Caco-2 (cell line): ENCODE measurements at places on chromosomes 13 and 19.

DNA sequence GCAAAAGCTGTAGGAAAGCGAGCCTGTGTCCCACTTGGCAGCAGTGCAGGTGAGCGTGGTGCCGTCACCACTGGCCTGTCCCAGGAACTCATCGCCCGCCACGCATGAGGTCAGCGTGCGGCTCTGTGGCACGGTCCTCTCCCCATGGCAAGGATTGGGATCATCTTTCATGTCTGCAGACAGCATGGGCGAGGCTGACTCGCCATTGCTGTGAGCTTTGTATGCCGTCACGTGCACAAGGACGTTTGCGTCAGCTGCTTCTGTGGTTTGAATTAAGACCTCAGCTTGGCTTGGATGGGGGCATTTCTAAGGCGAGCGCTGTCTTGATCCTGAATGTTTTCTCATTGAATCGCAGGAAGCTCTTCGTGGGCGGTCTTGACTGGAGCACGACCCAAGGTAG is 9.8 kb downstream of the DAZAP1 start:
- DNase-seq = no peak

DNA sequence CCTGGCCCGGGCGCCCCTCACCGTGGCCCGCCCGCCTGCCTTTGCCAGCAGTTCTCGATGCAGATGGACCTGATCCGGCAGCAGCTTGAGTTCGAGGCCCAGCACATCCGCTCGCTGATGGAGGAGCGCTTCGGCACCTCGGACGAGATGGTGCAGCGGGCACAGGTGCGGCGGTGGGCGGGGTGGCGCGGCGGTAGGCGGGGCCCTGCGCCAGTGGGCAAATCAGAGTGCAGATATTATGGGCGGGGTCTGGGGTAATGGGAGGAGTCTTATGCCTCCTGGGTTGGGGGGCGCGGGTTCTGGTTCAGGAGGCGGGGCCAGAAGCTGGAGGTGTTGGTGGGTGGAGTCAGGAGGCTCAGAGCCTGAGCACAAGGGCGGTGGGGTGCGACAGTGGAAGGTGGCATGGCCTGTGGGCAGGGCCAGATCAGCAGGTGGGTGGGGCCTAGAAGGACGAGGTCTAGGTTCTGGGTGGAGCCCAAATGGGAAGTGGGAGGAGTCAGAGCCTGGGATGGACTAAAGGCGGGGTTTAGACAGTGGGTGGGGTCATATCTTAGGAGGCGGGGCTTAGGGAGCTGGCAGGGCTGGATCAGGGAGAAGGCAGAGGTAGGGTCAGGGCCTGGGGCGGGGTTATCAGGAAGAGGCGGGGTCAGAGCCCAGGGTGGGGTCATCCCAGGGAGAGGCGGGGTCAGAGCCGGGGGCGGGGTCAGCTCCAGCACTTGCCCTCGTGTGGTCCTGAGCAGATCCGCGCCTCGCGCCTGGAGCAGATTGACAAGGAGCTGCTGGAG is 5.6 kb downstream of the APC2 start:
- DNase-seq = peak; percentile 74

DNA sequence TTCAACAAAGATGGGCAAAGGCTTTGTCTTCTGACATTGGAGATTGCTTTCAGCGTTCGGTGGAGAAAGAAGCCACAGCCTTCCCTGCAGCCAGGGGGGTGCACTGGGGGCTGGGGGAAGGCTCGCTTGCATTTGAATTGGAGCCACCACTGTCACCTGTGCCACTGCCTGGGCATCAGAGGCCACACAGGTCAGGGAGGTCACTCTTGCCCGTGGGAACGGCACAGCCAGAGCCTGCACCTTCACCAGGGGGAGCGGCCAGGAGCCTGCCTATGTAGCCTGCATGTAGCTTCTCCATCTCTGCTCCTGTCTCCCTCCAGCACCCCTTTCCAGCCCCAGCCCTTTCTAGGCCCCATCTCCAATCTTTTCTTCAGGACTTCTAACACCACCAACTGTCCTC is 43.7 kb upstream of the KCTD15 start:
- DNase-seq = no peak

- DNase-seq = no peak
Observed at GRCh38 chr19:49514151-49514550, 1.7 kb downstream of the FCGRT start.

- DNase-seq = no peak
Observed at GRCh38 chr19:53874606-53874990, 6.9 kb downstream of the MYADM start.

GRCh38 chr13:23969647-23970046 is 72.3 kb upstream of the C1QTNF9B start:
- DNase-seq = peak; percentile 92

DNA sequence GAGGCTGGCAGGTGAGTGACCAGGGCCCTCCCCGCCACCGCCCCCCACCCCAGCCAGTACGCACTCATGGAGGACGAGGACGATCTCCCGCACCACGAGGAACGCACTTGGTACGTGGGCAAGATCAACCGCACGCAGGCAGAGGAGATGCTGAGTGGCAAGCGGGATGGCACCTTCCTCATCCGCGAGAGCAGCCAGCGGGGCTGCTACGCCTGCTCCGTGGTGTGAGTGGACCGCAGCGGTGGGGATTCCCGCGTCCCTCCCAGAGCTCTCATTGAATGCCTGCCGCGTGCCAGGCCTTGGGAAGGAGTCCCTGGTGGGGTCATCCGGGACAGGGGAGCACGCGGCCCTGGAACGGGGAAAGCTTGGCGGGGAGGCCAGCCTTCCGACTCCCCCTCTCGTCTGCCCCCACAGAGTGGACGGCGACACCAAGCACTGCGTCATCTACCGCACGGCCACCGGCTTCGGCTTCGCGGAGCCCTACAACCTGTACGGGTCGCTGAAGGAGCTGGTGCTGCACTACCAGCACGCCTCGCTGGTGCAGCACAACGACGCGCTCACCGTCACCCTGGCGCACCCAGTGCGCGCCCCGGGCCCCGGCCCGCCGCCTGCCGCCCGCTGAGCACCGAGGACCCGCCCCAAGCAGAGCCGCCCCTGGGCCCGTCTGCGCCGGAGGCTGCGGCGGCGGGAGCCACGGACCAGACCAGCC is 4.8 kb upstream of the IFI30 start:
- no peak for DNase-seq

- no peak for DNase-seq
Observed at GRCh38 chr13:91630946-91631345, 232.5 kb downstream of the GPC5 start.

GRCh38 chr13:72384186-72384823 is 343.1 kb downstream of the MZT1 start:
- no peak for DNase-seq

DNA sequence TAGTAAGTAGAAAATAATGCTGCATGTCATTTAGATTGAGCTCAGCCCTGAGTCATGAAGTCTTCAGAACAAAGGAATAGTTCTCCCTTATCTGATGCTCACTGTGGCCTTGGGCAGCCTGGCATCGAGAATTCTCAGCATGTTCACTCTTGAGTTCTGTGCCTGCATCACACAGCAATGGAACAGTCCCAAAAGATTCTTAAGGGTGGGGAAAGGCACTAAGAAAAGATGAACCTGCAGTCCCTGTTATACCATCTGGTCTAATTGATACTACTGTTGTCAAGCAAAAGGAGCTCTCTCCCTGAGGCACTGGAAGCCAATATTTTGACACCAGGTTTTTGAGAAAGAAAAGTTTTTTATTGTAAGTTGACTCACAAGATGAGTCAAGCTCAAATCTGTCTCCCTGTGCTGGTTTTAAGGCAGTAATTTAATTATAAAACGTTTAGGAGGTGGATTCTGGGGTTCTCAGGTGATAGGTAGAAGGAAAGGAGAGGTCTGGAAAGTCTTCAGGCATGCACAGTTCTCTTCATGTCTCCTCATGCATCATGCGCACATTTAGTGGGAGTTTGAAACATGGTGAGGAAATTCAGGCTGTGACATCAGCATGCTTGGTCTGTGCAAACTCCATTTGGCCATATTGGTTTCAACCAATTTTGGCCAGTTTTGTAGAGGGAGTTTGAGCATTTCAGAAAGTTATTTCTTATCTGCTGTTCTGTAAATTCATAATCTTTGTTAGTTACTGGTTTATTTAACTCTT is 38.1 kb upstream of the ZNF766 start:
- DNase-seq = no peak

- DNase-seq = no peak
Observed at GRCh38 chr19:32773126-32773525, 53.6 kb downstream of the TDRD12 start.

- no peak for DNase-seq
Observed at GRCh38 chr19:56953470-56953869, 112.9 kb upstream of the PEG3 start.

GRCh38 chr13:94617389-94618000 is 15.8 kb downstream of the GPR180 start:
- DNase-seq = peak; percentile 47

DNA sequence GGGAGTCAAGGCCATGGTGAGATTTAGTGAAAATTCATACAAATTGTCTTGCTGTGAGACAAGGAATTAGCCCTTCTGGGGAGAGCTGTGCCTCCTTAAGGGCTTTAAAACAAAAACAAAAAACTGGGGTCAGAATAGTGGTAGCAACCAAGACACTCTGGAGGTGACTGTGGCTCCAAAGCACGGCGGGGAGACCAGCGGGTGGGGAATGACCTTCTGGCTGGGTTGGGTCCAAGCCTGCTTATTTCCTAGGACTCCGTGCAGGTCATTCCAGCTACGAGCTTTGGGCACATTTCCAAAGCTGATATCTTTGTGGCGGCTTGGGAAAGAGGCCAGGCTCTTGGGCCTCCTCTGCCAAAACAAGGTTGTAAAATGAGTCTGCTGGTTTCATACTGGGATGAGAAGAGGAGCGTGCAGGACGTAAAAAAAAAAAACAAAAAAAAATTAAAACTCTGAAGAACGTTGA is 348.3 kb downstream of the UQCRFS1 start:
- no peak for DNase-seq

DNA sequence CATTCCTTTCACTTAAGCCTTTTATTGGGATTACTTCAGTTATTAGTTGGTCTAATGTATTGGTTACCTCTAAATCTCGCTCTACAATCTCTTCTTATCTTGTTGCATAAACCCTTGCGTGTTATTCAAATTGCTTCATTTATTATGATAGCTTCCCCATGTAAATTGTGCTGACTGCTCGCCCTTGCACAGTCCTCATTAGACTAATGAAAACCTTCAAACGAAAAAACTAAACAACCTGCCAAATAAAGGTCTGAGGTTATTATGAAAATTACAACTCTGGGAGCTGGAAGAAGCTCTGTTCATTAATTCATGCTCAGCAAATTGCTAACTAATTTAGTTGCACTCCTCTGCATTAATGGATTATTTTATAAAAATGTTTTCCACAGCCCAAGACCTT is 320.1 kb downstream of the DACH1 start:
- DNase-seq = no peak
